ENCODE measurements at places on chromosomes 3 and 15.
A peak's percentile ranks its signal among the peaks of the same experiment; 100 is the strongest.

DNA sequence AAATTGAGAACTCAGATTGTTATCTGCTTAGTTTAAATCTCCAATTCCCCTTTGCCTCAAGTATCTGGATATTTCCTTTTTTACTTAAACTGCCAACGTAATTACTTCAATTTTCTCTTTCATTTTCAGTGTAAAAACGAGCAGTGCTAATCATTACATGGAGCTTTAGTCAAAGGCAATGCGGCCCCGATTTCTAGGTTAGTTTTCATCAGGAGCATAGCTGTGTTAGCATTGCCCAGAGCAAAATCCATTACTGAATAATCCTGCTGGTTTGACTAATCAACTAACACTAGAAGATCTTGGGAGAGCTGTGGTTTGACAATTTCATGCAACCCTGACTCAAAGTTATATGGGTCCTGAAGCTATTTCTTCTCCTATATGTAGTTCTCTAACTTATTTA is 46.2 kb downstream of the ZPLD1 start:
- no peak for DNase-seq

- peak; percentile 55 for DNase-seq
Measured at GRCh38 chr3:110568246-110568645, 503.4 kb upstream of the NECTIN3 start.

DNA sequence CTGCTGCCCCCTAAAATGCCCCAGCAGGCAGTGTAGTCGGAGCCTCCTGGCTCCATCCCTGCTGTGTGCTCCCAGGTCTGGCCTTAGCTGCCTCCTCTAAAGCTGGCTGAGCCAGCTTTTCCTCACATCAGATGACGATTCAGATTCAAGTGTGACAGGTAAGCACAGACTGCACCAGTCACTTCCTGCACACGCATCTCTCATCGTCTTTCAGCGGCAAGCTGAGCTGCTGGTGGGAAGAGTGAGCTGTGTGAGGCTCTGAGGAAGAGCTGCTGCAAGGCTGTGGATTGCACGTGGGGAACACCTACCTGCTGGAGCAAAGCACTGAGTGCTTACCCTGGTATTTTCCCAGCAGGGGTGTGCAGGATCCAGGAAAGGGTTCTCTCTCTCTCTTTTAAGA is 88.4 kb upstream of the RPL32 start:
- no peak for DNase-seq

- DNase-seq: no peak
Measured at GRCh38 chr3:45693941-45694521, 4.8 kb downstream of the SACM1L start.

GRCh38 chr3:78455712-78456433 is 1311.9 kb downstream of the ROBO1 start:
- DNase-seq: no peak

GRCh38 chr15:58163985-58164384 is 25.8 kb downstream of the AQP9 start:
- DNase-seq: no peak

- no peak for DNase-seq
Measured at GRCh38 chr3:16765661-16766060, 119.1 kb upstream of the PLCL2 start.

DNA sequence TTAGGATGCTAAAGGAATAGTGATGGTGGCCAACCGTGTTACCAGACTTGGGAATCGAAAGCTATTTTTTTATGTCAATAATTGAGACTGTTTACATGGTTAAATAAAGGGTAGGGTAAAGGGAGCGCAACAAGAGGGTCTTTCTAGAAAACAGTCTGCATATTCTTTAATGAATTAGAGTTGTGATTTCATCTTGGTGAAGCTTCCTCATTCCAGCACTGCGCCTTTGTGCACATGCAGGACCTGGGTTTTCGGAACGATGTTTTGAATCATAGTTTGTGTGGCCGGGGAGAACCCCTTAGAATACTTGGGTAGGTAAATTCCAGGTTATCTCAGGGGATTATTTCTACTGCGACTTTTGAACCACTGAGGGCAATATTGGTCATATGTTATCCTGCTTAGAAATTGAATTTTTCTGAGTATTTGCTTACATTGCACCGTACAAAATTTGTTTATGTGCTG is 1.3 kb downstream of the PIK3CA start:
- peak; percentile 31 for DNase-seq

DNA sequence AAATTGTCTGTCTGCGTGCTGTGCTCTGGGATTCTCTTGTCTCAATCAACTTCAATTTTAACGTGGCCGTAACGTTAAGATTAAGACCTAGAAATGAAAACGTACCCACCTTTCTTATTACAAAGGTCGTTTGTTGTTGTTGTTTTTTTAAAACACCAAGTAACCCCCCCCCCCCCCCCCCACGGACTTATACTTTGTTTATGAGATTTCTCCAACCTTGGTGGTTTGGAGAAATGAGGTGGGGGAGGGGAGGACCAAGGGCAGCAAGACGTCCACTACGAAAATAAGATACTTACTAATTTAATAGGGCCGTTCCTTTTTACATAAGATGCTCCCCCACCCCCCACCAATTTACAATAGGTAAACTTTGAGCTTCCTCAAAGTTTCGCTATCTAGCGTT is 244.4 kb upstream of the TOPAZ1 start:
- DNase-seq: no peak

DNA sequence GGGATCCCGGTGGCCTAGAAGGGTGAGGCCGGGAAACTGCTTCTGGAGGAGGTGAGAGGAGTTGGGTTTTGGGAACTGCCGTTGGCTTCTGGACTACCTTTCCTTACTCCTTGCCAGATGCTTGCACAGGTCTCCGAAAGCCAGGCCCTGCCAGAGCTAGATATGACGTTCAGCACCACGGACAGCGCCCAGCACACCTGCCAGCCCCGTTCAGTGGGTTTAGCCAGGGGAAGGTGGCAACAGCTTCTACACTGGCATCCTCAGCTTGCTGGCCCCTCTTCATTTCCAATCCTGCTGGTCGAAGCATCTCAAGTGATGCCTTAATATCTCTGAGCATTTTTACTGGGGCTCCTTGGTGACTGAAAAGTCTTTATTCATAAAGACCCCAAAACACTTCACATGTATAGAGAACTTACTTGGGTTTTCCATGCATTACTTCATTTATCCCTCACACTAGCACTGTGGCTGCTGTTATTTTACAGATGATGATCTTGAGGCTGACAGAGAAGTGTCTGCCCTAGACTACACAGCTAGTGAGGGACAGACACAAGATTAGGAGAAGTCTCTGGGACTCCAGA is 21.9 kb downstream of the HCN4 start:
- peak; percentile 90 for DNase-seq

DNA sequence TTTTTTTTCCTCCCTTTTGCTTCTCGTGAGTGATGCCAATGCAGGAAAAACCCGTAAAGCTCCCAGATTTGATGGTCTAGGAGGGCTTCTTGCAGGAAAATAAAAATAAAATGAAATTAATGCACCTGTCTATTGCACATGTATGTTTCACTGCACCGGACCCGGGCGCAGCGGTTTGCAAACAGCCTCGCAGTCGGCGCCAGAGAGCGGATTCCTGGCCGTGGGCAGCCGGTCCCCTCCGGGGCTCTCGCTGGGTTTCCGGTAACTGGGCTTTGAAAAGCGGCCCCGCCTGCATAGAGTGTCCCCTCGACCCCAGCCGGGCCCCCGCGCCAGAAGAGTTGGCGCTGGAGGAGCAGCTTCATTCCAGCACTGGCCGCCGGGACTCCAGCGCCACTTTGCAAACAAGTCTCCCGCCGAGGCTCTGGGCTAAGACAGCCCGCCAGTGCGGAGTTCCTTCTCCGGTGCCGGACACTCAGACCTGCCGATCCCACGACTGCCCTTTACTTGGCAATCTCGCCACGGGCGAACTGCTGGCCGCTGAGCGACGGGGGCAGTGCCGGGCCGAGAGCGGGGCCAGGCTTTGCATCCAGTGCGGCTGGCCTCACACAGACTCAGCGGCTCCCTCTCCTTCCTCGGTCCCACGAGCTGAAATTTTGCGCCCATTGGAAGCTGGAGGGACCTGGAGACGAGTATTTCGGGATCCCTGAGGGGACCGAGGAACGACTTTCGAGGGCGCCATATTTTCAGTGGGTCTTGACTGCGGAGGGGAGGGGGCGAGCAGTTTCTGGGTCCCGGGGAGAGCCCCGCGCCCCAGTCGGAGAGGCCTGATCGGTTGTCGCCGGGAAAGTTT is 225.9 kb upstream of the C2CD4B start:
- DNase-seq: peak; percentile 68

GRCh38 chr3:56942523-56942922 is 117.9 kb upstream of the SPATA12 start:
- no peak for DNase-seq

DNA sequence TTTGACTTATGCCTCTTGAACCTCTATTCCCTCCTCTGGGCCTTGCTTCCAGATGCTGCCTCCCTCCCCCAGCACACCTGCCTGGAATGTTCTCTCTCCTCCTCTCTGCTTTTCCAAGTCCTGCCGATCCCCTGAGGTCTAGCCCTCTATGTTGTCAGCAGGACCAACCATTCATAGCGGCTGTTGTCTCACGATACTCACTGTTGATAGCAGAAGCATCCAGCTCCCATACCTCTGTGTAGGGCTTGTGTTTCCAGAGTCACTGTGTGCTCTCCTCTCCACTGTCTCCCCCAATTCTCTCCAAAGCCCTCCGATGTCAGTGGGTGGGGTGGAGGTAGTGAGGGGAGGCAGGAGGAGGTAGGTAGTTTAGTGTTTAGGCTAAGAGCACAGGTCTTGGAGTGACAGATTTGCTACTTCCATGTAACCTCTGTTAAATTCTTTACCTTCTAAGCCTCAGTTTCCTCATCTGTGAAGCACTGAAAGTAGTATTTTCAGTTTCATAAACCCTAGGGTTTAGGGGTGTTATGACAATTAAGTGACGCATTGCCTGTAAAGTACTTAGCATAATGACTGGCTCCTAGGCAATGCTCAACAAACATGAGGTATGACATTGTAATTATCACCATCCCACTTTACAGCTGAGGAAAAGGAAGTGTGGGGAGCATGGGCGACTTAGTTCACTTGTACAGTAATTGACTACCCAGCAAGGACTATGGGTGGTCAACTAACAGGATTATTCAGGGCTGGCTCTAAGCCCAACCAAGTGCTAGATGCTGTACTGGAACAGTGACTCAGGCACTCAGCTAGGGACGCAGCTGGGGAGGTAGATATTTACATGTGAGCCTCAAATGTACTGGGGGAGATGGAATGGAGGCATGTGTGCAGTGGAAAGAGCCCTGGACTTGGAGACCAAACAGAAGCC is 122.8 kb downstream of the CACNA1D start:
- DNase-seq: no peak

- no peak for DNase-seq
Measured at GRCh38 chr3:164608554-164609276, 469.6 kb downstream of the SI start.

Data from islet precursor cell (in vitro differentiated cells).